ENCODE measurements at places on chromosomes 5 and 9. TPM values are rescaled to one million over a fixed set of nuclear protein-coding genes. Genes with fewer than 3 reads are reported as not detected.

The SH3PXD2B gene
- total RNA-seq, result 25.5 TPM

The TAF11L5 gene
- total RNA-seq, result not detected

The MGAT4B gene
- total RNA-seq, result 210 TPM

The UNC5A gene
- 0.12 TPM for total RNA-seq

The EGFLAM gene
- total RNA-seq, result 8.9 TPM

The SELENOP gene
- 12.4 TPM for total RNA-seq

The MYOZ3 gene
- total RNA-seq, result 0.40 TPM

The FGF18 gene
- total RNA-seq, result 0.12 TPM

The CDC37L1 gene
- total RNA-seq, result 18.5 TPM

The BSPRY gene
- not detected for total RNA-seq

The CARD9 gene
- total RNA-seq, result 2.6 TPM

The KLHL3 gene
- 4.6 TPM for total RNA-seq

The SMIM33 gene
- total RNA-seq, result not detected

The SPINK7 gene
- total RNA-seq, result not detected

The FCHSD1 gene
- 21.0 TPM for total RNA-seq

The FOXI1 gene
- total RNA-seq, result not detected

The IFNA10 gene
- not detected for total RNA-seq

The CDKN2B gene
- 4.4 TPM for total RNA-seq

The FAM153A gene
- not detected for total RNA-seq

The MACIR gene
- total RNA-seq, result 9.2 TPM

The TUSC1 gene
- 7.1 TPM for total RNA-seq

The GTF3C5 gene
- total RNA-seq, result 28.9 TPM

The HTR1A gene
- not detected for total RNA-seq

The ST8SIA4 gene
- total RNA-seq, result 0.26 TPM

The PCDHGA9 gene
- total RNA-seq, result 5.7 TPM

The CD74 gene
- total RNA-seq, result 1.6 TPM

The CCNO gene
- 0.40 TPM for total RNA-seq

The GALT gene
- total RNA-seq, result 34.8 TPM

The PCDHGC4 gene
- 3.2 TPM for total RNA-seq

The LRRC19 gene
- not detected for total RNA-seq

The FBP2 gene
- not detected for total RNA-seq

The CLK4 gene
- 32.2 TPM for total RNA-seq

All from aortic smooth muscle cell (primary cell).